ENCODE measurements at places on chromosomes 7 and 10.

- no peak for DNase-seq
Observed at GRCh38 chr10:99598011-99598410, 22.2 kb downstream of the SLC25A28 start.

DNA sequence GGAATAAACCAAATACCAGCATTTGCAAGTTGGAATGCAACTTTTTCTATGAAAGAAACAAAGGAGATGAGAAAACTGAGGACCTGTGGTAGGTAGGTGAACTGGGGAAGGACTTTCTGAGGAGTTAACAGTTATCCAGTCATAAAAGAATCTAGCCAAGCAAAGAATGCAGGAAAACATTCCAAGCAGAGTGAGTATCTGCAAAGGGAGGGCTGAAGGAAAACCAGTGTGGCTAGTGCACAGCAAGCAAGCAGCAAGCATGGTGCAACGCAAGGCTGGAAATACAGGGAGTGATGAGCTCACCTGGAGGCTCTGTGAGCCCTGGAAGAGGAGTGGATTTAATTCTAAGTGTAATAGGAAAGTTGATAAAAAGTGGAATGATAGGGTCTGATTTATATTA is 44.0 kb downstream of the RTKN2 start:
- DNase-seq: no peak

GRCh38 chr7:11294965-11295364 is 321.3 kb downstream of the PHF14 start:
- no peak for DNase-seq

- DNase-seq: no peak
Observed at GRCh38 chr10:95176101-95176500, 17.9 kb upstream of the ACSM6 start.

DNA sequence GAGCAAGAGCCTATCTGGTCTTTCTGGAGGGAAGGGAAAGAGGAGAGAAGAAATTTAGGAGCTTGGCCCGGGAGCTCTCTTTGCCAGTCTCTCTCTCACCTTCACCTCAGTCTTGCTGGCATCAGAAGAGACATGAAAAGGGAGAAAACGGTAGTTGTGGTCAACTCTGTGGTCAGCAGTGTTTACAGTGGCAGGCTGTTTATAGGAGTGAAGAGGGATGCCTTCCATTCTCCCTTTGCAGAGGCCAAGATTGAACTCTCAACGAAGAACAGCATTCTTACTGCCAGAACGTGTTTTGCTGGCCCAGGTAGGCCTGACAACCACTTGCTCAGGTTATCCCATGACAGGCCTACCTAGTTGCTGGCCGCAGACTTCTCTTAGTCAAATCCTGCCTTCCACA is 133.3 kb downstream of the CCDC3 start:
- DNase-seq: no peak

- DNase-seq: no peak
Observed at GRCh38 chr10:72085864-72086465, 2.4 kb downstream of the SPOCK2 start.

- DNase-seq: no peak
Observed at GRCh38 chr7:80611353-80611752, 27.1 kb upstream of the CD36 start.

GRCh38 chr10:103021150-103021899 is 103.2 kb downstream of the CNNM2 start:
- DNase-seq: no peak

DNA sequence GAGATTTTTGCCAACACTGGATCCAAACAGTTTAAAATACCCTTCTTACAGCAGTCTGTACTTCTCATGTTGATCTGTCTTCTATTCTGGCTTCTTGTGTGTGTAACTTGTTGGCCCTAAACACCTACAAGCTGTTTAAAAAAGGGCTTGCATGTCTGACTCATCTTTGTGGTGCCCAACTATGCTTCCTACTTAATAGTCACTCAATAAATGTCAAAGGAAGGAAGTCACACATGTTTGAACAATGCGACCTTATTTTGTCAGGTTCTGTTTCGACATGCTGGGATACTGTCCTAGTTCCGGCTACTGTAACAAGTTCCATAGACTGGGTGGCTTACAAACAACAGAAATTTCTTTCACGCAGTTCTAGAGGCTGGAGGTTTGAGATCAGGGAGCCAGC is 9.4 kb upstream of the GRK5 start:
- no peak for DNase-seq

DNA sequence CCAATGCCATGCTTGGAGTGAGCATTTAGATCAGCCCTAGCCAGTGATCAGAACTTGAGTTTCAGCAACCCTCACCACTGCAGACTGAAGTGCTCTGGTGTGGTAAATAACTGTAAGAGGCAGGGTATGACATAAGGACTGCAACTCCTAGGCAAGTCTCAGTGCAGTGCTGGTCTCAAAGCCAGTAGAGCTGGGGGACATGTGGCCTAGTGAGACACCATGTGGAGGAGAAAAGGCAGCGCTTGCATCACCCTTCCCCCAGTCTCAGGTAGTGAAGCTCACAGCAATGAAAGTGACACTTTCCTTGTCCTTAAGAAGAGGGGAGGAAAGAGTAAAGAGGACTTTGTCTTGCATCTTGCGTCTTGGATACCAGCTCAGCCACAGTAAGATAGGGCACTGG is 386.8 kb upstream of the POT1 start:
- no peak for DNase-seq

DNA sequence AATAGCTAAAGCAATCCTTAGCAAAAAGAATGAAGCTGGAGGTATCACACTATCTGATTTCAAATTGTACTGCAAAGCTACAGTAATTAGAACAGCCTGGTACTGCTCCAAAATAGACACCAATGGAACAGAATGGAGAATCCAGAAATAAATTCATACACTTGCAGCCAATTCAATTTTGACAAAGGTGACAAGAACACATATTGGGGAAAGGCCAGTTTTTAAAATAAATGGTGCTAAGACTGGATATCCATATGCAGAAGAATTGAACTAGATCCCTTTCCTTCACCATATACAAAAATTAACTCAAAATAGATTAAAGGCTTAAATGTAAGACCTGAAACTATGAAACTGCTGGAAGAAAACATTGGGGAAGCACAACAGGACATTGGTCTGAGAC is 748.5 kb downstream of the DNAJB9 start:
- DNase-seq: no peak

DNA sequence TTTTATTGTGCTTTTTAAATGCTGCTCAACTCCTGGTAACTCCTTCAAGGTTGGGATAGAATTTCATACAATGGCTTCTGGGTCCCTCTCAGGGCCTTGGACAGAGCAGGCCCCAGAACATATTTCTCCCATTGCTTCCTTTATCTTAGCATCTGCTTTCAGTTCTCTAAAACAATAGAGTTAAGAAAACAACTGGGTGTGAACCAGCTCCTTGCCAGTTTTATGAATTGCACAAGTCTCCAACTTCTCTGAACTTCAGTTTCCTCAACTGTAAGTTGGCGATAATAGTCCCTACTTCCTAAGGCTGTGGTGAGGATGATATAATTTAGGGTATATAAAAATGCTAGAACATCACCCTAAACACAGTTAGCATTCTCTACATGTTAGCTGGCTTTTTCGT is 77.0 kb upstream of the INHBA start:
- DNase-seq: no peak

GRCh38 chr10:5895804-5896203 is 5.8 kb downstream of the FBH1 start:
- DNase-seq: no peak

- peak; percentile 52 for DNase-seq
Observed at GRCh38 chr7:113086431-113086888, at the start of gene GPR85. Gene GPR85, minus strand, starts transcription at chr7:113086827. Its CDS starts 2,106 bp downstream, at chr7:113084721.

- no peak for DNase-seq
Observed at GRCh38 chr10:92014620-92015019, 91.0 kb downstream of the BTAF1 start.

DNA sequence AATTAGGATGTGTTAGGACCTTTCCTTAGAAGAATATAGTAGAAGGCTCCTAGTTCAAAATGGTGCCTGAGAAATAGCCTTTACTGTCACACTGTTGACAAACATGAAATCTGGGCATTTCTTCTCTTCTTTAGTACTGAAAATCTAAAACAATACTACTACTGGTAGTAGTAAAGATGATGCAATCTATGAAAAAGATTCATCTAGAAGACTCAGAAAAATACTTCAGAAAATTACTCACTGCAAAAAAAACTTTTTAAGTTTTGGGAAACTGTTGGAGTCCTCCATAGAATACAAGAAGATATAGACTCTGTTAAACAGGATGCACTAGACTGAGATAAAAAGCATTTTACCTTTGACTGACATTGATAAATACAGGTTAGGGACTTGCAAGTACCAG is 67.1 kb downstream of the NRF1 start:
- DNase-seq: no peak

DNA sequence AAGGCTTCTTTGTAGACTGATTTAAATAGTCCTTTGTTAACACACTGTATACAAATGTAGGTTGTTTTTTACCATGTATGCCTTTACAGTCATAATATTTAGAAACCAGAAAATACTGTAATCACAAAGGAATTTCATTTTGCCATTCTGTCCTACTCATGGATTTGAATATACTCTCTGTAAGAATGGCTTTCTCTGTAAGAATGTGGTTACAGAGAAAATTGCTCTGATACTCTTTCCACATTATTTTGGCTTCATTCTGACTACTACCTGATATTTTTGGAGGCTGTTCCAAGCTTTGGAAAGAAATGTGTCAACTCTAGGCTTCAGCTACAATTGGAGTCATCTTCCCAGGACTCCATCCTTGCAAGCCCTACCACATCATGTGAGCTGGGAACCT is 23.5 kb downstream of the CH25H start:
- DNase-seq: no peak

DNA sequence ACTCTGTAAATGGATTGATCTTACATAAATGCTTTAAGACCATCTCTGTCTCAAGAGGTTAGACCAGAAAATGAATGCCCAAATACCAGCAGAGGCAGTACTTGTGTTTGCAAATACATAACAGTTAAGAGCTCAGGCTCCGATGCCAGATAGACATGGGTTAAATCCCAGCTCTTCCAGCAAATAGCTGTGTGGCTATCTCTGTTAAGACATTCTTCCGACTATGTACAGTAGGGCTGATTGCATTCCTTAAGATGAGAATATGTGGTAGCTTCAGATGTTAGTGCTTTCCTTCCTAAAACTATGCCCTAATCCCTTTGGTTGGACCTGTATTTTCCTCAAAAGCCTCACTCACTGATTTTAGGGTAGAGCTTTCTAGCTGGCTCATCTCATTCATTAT is 2.2 kb downstream of the IDE start:
- DNase-seq: no peak

All from anterior cingulate cortex (tissue), 58 donors.